LoVo (cell line): ENCODE measurements at places on chromosomes 4 and X.

- DNase-seq: no peak
Observed at GRCh38 chrX:13732246-13733067, 2.0 kb downstream of the TRAPPC2 start.

DNA sequence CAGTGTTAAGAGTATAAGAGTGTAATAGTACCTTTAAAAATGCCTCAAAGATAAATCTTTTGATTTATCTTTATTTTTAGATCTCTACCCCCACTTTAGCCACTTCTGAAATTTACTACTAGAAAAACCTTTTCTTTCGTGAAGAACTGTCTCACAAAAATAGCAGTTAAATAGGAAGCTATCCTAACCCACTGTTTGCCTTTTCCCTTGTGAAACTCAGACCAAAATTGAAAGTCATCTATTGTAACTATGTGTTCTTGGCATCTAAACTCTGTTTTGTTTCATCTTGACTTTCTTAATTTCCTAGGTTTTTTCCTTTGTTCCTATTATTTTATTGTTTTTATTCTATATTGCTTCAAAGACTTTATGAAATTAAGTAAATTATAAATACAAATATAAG, 7.8 kb upstream of the TMEM144 start:
- DNase-seq: no peak

- DNase-seq: no peak
Observed at GRCh38 chr4:108933046-108933445, 170.2 kb upstream of the ETNPPL start.

DNA sequence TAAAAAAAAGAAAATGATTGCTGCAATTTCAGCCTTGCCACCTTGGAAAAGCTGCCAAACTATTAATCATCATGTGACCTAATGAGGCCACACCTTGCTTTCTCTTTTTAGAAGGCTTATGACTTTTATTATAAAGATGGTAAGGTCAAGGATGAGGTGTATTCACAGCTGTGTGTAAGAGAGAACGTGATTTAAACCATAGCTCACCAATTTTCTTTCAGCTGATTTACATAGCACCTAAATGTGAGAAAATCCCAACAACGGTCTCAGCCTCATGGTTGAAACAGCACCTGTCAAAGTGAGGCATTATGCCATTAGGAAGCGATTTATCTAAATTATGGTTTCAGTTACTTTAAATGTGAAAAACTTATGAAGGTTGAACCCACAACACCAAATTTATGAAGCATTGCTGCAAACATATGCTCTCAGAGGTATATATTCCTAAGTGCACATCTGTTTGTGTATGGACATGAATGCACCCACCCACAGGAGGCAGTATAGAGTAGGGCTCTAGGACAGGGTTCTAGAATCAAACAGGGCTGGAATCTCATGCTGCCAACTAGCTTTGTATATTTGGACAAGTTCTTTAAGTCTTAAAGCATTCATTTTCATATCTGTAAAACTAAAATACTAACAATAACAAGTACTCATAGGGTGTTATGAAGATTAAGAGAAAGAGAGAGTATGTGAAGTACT, 40.7 kb downstream of the ANXA3 start:
- DNase-seq: no peak

DNA sequence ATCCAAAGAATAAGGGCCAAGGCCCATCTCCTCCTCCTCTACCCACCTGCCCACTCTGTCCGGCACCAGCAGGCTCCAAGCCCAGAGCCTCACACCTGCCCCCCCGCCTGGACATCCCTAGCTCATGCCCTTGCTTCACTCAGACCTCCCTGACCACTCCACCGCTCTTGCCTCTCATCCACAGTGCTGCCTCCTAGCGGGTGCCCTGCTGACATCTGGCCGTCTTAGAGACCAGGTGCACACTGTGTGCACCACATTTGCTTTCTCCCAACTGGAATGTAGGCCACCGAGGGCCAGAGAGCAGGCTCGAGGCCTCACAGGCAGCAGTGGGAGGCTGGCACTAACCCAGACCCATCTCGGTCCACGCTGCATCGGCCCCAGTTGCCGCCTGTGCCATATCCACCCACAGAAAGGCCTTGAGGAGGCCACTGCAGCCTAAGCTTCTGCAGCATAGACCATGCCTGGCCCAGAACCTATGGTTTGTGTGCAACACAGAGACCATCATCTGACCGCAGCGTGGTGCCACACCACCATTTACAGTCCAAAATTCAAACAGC, 13.5 kb downstream of the LETM1 start:
- no peak for DNase-seq
